ENCODE measurements at places on chromosomes 4 and X.

GRCh38 chrX:154541896-154542722 lies 4.5 kb downstream of the G6PD start:
- no peak for DNase-seq

- no peak for DNase-seq
Observed at GRCh38 chr4:144955104-144955503, 142.9 kb downstream of the ANAPC10 start.

DNA sequence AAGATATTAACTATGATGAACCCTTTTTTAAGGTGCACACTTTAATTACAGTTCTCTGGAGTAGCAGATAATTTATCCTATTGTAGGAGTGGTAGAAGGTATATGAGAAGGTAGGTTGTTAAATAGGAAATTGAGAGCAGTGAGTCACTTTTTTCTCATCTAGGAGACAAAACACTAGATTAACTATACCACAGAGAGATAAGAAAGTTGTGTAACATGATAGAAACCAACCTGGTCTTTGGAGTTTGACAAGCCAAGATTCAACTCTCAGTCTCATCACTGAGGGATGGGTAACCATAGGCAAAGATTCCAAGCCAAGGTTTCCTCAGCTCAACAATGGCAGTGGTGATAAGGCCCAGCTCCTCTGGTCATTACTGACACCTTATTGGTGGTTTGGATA lies 104.0 kb downstream of the MAD2L1 start:
- no peak for DNase-seq

DNA sequence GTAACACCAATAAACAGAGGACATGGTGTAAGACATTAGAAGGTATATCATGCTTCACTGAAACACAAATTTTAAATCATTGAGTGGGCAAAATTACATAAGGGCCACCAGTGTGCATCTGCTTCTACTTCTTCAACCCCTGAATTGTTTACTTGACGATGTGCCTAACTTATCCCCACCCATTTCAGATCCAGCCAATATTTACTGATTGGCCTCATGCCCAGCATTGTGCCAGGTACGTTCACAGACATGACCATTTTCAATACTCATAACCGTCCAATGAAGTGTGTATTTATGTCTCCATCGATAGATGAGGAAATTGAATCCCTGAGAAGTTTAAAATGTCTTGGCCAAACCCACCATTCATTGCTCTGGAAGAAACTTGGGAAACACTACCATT lies 208.3 kb upstream of the MID1 start:
- DNase-seq = no peak

DNA sequence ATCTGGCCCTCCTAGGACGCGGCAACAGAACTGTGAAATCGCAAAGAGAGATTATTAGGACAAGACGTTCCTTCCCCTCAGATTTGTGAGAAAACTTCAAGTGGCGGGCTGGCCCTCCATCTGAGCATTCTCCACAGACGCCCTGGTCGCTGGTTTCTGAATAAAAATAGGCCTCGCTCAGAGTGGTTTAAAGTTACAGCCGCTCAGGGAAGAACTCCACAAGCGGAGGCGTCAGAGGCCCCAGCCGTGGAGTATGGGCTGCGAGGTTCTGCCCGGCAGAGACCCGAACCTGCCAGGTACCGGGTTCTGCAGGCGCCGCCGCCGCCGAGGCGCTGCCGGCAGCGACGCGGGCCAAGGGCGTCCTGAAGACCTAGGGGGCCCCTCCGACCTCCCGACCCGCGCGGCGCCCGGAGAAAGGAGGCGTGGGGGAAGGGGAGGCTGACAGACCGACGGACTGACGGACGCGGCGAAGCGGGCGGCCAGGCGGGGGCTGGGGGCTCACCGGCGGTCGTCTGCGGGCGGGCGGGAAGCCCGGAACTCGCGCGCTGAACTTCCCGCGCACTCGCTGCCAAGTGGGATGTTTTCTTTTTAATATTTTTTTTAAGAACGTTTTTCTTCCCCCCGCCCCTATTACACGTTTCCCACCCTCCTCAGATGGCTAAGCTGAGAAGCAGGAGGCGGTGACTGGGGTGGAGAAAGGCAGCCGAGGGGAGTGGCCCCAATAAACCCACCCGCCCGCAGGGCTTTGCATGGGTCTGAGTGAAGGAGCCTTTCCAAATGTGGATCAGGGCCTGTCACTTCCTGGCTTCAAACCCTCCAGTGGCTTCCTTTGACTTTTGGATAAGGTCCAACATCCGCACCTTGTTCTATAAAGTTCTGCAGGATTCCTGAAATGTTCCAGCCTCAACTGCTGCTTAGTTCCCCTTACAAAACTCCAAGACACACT lies at the start of gene PABPC4L:
Gene PABPC4L (minus strand): TSS at position 574 of the 946 bp plus-strand sequence. CDS start 770 bp downstream, outside the sequence.
- no peak for DNase-seq

- no peak for DNase-seq
Observed at GRCh38 chrX:20063716-20064351, 52.9 kb downstream of the MAP7D2 start.
